Stimulated activated CD8-positive, alpha-beta memory T cell treated with anti-CD3 and anti-CD28 coated beads, Interleukin-7, amount 100 ng/mL, for 1 hour (primary cell): ENCODE measurements at places on chromosomes 4 and X.

- DNase-seq = no peak
Measured at GRCh38 chr4:109406337-109406931, 27.2 kb upstream of the SEC24B start.

DNA sequence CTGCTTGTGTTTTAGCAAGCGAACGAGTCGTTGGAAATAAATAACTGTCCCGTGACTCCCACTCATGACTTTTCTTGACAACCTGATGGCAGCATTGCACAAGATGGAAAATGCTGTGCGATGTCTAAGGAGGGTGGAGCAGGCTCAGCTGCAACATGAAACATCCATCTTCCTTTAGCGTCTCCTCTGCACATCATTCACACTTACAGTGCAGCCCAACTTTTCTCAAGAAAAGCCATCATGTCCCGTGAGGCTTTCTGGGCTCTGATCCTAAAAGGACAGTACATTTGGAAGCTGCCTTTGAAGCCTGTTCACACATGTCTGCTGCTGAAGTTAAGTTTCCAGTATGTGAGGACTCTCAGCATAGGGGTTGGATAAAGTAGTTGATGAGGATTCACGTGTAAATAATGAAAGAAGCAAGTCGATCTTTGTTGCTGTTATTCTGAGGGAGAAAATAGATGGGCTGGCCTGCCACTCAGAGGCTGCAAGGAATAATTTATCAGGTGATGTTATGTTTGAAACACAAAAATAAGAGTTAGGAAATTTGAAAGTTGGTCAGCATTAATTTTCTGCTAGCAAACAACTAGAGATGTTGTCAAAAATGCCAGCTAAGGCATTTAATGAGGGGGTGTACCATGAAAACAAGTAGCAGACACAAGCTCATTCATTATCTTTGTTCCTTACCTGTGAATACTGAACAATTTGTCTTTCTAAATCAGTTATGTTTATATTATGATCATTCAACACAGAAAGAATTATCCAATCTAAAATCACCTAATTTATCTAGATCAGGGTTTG is 328.7 kb upstream of the ZFP42 start:
- no peak for DNase-seq

DNA sequence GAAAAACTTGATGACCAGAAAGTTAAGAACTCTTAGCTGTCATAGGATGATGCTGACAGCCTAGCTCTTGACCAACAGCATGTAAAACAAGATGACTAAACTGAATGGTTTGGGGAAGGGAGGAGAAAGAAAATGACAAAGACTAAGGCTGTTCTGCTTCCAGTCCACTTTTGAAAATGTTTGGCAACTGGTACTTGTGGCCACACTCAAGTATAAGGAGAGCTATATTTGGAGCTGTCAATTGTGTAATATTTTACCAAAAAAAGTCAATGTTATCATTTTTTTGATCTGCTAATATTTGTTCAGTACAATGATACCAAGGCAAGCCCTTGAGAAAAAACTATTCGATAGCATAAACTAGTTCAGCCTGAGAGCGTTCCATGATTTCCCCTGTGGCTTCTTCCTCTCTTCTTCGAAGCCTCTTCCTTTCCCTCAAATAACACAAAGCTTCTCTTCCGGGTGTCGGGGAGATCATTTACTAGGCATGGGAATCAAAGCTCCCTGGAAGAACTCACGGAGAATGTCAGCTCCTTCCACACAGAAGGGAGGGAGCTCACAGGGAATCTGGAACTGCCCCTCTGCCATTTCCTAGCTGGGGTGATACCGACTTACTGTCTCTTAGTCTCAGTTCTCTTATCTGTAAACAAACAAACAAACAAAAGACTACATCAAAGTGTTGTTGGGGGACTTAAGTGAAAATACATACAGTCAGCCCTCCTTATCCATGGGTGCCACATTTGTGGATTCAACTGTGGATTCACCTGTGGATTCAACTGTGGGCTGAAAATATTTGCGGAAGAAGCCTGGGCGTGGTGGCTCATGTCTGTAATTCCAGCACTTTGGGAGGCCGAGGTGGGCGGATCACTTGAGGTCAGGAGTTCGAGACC is 82.6 kb downstream of the SCD5 start:
- no peak for DNase-seq

- DNase-seq = no peak
Measured at GRCh38 chr4:38306482-38307071, 346.4 kb downstream of the PTTG2 start.

DNA sequence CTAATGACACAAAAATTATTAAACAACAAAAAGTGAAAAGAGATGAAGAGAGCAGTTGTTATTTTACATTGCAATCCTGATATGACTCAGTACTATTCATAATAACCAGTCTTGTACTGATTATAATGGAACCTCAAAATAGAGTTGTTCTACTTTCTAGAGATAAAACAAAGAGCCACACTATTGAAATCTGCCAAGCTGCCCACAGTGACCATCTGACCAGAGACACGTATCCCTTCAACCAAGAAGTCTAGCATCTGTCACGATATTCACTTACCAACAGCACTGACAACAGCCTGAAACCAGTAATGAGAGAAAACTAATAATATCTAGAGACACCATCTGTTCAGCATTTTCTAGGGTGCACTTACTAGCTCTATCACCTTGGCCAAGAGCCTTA is 466.7 kb downstream of the NKX6-1 start:
- no peak for DNase-seq

DNA sequence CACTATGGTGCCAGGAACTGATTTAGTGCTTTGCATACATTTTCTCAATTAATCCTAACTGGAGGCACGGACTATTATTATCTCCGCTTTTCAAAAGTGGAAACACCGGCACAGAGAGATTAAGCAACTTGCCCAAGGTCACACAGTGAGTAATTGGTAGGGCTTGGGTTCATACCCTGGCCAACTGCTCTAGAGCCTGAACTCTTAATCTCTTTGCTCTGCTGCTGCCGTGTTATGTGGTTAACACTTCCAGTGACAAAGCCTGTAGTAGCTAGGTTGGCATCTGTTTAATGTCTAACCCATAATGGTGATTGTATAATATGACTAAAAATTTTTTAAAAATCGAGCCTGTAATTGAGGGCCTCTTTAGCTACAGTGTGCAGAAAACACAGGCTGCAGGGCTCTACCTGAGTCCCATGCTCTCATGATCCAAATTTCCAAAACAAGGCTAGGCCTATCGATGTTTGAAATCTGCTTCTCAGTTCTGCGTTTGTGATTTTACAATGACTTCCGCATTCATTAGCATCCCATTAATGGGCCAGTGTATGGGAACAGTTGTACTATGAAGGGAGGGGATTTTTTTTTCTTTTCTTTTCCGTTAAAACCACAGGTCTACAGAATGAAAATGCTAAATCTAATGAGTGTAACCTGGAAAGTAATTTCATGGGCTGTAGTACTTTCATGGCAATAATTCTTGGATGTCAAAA is 219.3 kb upstream of the JADE1 start:
- DNase-seq = no peak
